Liver (tissue), 10 donors: ENCODE measurements at places on chromosomes 4 and X. TPM values are rescaled to one million over a fixed set of nuclear protein-coding genes. Genes with fewer than 3 reads are reported as not detected.

The ERVMER34-1 gene
- 0.02 TPM for polyA plus RNA-seq

The RS1 gene
- not detected for polyA plus RNA-seq

The SPIN2A gene
- 0.54 TPM for polyA plus RNA-seq

The PRDM5 gene
- 0.28 TPM for polyA plus RNA-seq

The PIM2 gene
- 8.1 TPM for polyA plus RNA-seq

The SLC7A11 gene
- polyA plus RNA-seq, result 0.42 TPM

The ZNF157 gene
- polyA plus RNA-seq, result not detected

DNA sequence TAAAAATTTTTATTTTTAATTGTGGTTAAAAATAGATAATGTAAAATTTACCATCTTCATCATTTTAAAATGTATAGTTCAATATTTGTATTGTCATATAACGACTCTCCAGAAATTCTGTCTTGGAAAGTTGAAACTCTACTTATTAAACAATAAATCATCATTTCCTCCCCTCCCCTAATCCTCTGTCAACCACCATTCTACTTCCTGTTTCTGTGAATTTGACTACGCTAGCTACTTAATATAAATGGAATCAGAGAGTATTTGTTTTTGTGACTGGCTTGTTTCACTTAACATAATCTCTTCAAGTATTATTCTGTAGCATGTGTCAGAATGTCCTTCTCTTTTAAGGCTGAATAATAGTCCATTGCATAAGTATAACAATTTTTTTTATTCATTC is 729.0 kb upstream of the AADAT start:
- no peak overlapping the region for H3K27ac ChIP-seq
- no peaks in the 10 kb centered on the region for H3K27me3 ChIP-seq
- H3K4me1 ChIP-seq, result no peaks in the 10 kb centered on the region
- no peak overlapping the region for H3K4me3 ChIP-seq
- no peaks in the 10 kb centered on the region for H3K36me3 ChIP-seq

DNA sequence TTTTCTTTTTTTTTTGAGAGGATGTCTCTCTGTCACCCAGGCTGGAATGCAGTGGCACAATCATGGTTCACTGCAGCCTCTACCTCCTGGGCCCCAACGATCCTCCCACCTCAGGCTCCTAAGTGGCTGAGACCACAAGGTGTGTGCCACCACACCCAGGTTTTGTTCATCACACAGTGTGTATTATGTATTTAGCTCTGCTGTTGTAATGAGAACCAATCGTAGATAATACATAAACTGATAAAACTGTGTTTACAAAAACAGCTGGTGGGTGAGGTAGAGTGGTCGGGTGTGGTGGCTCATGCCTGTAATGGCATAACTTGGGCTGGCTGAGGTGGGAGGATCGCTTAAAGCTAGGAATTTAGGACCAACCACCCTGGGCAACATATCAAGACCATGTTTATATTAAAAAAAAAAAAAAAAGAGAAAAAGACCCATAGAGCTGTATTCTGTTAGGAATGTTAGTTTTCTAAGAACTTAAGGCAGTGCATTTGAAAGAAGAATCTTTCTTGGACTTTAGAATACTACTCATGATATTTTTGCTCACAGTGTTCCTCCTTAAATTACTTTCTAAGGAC is 34.9 kb downstream of the POLR2B start:
- H3K36me3 ChIP-seq, result peaks cover 77% of the 10 kb centered on the region
- no peak overlapping the region for H3K27ac ChIP-seq
- DNase-seq, result no peak

- H3K4me3 ChIP-seq, result no peak overlapping the region
- H3K27ac ChIP-seq, result peak overlapping the region; percentile 83
- no peaks in the 10 kb centered on the region for H3K4me1 ChIP-seq
- DNase-seq, result no peak
Observed at GRCh38 chrX:119690921-119691716, 1.8 kb downstream of the SEPTIN6 start.

- H3K36me3 ChIP-seq, result no peaks in the 10 kb centered on the region
- peak within 1 kb of the TSS; percentile 86 for H3K4me3 ChIP-seq
- H3K4me1 ChIP-seq, result peaks cover 39% of the 10 kb centered on the region
- DNase-seq, result peak; percentile 79
Observed at GRCh38 chr4:76305971-76306881, at the start of gene STBD1. Gene STBD1 (plus strand): TSS chr4:76306733. CDS start chr4:76306770, 37 bp downstream.

- H3K27me3 ChIP-seq, result no peaks in the 10 kb centered on the region
- no peaks in the 10 kb centered on the region for H3K36me3 ChIP-seq
- peaks cover 32% of the 10 kb centered on the region for H3K4me1 ChIP-seq
- no peak overlapping the region for H3K4me3 ChIP-seq
- no peak for DNase-seq
Observed at GRCh38 chrX:107728371-107729099, 47.1 kb downstream of the TSC22D3 start.

GRCh38 chr4:86660401-86660800 is 66.3 kb downstream of the PTPN13 start:
- no peak overlapping the region for H3K4me3 ChIP-seq
- no peaks in the 10 kb centered on the region for H3K4me1 ChIP-seq

DNA sequence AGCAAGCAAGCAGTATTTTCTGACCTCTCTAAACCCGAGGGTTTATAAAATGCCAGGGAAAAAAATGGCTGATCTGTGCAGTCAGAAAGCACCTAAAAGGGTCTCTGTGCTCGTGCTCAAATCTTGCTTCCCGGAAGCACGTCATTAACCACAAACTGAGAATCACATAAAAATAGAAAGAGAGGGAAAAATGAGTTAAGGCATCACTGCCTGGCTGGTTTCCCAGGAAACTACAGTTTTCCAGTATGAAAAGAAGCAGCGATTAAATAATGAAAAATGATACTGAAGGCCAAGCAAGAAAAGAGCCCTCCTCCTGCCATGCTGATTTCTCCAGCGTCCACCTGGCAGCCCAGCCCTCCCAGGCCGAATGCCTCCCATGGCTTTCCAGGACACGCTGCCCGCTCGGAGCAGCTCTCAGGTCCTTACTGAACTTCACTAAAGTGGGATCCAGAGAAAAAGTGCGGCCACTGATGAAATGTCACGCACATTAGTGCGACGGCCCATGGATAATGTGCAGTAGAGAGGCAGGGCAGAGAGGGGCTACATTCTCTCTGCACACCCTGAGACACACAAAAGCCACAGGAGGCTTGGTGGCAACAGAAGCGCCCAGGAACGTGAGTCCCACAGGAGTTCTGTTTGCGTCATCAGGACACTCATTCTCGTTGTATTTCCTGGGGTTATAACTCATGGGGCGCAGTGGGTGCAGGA is 80.4 kb downstream of the WFS1 start:
- no peaks in the 10 kb centered on the region for H3K4me1 ChIP-seq
- no peak overlapping the region for H3K4me3 ChIP-seq
- H3K36me3 ChIP-seq, result no peaks in the 10 kb centered on the region
- no peak for DNase-seq

DNA sequence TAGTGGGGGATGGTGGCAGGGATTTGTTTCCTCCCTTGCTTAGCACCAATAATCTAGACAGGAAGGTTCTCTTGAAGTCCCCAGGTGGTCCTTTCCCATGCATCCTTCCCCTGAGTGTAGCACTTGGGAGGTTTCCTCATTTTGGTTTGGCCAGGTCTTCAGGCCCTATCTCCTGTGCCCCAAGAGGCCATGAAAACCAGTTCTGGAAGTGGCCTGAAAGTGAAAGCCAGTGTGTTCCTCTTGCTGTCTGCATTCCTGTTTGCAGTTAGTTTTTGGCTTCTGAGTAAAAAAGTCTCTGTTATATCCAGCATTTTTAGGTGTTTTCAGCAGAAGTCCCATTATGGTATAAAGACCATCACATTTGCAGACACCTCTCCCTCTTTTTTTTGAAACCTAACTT is 59.5 kb downstream of the MTM1 start:
- no peaks in the 10 kb centered on the region for H3K27me3 ChIP-seq
- H3K4me1 ChIP-seq, result no peaks in the 10 kb centered on the region
- H3K36me3 ChIP-seq, result no peaks in the 10 kb centered on the region
- no peak overlapping the region for H3K27ac ChIP-seq
- no peak for DNase-seq
